H1 (cell line): ENCODE measurements at places on chromosomes 7 and 10. TPM values are rescaled to one million over a fixed set of nuclear protein-coding genes. Genes with fewer than 3 reads are reported as not detected.

- H3K4me3 ChIP-seq, result peak overlapping the region; percentile 79
- no peaks in the 10 kb centered on the region for H3K27me3 ChIP-seq
- no peak for DNase-seq
- H3K4me1 ChIP-seq, result peaks cover 30% of the 10 kb centered on the region
- H3K36me3 ChIP-seq, result no peaks in the 10 kb centered on the region
Observed at GRCh38 chr10:80454513-80455460, 677 bp downstream of the TSPAN14 start.

- H3K27me3 ChIP-seq, result no peaks in the 10 kb centered on the region
- H3K4me1 ChIP-seq, result no peaks in the 10 kb centered on the region
- H3K27ac ChIP-seq, result no peak overlapping the region
Observed at GRCh38 chr7:157405501-157405900, 68.7 kb downstream of the DNAJB6 start.

- peaks cover 21% of the 10 kb centered on the region for H3K4me1 ChIP-seq
- H3K4me3 ChIP-seq, result no peak overlapping the region
- no peaks in the 10 kb centered on the region for H3K27me3 ChIP-seq
Observed at GRCh38 chr10:72335394-72336258, 19.1 kb downstream of the DNAJB12 start.

Gene C1GALT1
- polyA plus RNA-seq, result 18.7 and 22.9 TPM in 2 replicates

Gene SHLD2
- 4.5 and 7.9 TPM in 2 replicates for polyA plus RNA-seq
